ENCODE measurements at places on chromosomes 5 and 9. TPM values are rescaled to one million over a fixed set of nuclear protein-coding genes. Genes with fewer than 3 reads are reported as not detected.

Gene GRM6
- total RNA-seq = not detected

DNA sequence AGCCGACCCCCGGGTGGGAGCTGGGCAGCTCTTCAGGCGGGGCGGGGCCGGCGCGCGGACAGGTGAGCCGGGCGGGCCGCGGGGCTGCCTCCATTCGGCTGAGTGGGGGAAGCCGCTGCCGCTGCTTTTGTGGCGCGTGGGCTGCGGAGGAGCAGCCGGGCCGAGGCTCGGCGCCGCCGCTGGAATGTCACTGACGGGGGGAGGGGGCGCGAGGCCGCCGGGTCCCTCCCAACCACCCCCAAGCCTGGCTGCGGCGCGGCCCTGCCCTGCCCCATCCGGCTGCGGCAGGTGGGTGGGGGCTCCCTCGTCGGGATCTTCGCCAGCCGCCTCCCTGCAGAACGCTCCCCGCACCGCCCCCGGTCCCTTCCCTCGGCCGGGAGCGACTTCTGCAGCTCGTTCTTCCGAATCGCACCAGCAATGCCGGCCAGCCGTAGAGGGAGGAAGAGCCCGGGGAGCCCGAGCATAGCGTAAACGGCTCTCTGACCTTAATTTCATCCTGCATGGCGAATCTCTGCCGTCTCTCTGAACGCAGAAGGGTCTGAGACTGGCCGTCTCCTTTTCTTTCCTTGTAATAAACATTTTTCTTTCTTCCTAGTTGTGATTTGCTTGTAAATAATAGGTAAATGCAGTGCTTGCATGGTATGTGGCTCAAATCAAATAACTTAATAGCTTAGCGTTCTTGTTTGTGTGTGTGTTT lies 505 bp downstream of the SPTAN1 start:
- DNase-seq = peak; percentile 66

Gene AP3S1
- 47.6 TPM for total RNA-seq

- DNase-seq = no peak
These were observed 66.8 kb downstream of the RAB3C start for GRCh38 chr5:58649716-58650115.

DNA sequence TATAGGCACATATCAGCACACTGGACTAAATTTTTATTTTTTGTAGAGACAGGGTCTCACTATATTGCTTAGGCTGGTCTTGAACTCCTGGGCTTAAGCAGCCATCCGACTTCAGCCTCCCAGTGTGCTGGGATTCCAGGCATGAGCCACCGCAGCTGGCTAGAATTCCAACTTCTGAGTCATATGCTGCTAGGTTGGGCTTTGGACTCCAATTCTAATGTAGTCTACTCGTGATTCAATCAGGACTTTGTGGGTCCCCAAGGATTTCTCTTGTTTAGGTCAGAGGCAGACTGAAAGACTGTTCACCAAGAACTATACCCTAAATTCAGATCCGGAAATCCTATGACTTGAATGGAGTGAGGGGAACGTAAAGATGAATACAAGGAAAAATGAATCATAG lies 68.2 kb upstream of the CHD1 start:
- no peak for DNase-seq

- no peak for DNase-seq
These were observed 70.8 kb upstream of the CDKN2B start for GRCh38 chr9:22079873-22080341.

GRCh38 chr5:16549491-16550206 lies 67.1 kb downstream of the RETREG1 start:
- no peak for DNase-seq

DNA sequence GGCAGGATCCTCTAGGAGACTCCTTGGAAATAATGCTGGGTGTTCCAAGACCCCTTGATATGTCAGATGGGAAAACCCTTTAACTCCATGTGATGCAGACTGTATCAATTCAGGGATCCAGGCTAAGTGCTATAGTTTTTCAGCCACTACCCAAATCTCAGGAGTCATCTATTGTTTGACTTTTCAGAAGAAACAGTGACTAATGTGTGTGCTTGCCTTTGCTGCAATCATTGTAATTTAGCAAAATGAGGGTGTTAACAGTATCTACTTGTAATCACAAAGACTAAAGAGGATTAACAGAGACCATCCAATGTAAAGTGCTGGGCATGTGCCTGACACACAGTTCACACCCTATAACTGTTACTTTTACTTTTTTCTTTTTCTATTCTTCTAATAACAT lies 309.6 kb upstream of the RFX3 start:
- no peak for DNase-seq

GRCh38 chr5:90563108-90563507 lies 4.5 kb downstream of the ADGRV1 start:
- DNase-seq = no peak

DNA sequence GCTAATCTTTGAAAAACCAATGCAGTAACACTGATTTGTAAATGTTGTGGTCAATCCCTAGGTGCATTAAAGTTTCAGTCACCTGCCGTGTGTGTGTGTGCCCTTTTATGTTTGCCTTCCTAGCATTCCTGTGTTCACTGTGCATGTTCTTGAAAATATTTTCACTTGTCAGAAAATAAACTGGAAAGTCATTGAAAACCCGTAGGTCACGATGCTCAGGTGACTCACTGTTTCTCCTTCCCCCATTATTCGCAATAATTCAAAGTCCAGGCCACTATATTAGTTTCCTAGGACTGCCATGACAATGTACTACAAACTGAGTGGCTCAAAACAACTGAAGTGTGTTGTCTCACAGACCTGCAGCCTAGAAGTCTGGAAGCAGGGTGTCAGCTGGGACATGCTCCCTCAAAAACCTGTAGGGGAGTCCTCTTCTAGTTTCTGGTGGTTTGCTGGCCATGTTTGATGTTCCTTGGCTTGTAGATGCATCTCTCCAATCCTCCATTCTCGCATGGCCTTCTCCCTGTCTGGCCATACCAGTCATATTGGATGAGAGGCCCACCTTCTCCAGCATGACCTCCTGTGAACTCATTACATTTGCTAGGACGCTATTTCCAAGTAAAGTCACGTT lies 29.3 kb downstream of the MARVELD2 start:
- DNase-seq = no peak

GRCh38 chr5:36407396-36407795 lies 105.7 kb upstream of the RANBP3L start:
- no peak for DNase-seq

Gene HSPA9
- total RNA-seq = 349 TPM

DNA sequence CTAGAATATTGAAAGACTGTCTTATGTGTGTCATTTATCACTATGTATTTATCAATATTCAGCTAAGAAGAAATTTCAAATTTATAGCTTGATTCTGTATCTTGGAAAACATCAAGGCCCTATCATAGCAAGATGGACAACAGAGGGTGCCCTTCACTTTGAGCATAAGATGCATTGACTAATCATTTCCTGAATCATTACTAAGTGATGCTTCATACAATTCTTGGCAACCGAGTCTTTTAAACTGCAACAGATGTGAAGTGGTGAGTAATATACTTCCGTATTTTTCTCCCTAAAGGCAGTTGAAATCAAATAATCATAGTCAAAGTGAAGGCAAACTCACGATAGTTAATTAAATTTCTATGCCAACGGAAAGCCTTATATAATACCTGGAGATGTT lies 318.6 kb upstream of the RGMB start:
- no peak for DNase-seq

Gene TEX53
- not detected for total RNA-seq

Gene AQP3
- total RNA-seq = 6.8 TPM

DNA sequence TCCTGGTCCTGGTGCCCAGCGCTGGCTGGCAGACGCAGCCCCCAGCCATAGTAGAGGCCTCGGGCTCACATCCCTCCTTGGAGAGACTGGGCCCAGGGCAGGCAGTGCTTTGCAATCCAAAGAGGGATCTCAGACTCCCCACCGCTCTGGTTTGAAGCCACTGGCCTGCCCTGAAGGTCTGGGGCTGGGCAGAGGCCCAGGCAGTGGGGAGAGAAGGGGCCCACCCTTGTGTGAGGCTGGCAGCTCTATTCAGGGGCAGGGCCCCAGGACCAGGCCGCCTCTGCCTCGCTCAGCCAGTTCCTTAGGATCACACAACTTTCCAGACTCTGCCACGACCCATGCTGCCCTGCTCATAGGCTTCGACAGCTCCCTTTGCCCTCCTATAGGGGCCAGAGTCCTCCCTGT lies 10.7 kb upstream of the SEC16A start:
- peak; percentile 52 for DNase-seq

DNA sequence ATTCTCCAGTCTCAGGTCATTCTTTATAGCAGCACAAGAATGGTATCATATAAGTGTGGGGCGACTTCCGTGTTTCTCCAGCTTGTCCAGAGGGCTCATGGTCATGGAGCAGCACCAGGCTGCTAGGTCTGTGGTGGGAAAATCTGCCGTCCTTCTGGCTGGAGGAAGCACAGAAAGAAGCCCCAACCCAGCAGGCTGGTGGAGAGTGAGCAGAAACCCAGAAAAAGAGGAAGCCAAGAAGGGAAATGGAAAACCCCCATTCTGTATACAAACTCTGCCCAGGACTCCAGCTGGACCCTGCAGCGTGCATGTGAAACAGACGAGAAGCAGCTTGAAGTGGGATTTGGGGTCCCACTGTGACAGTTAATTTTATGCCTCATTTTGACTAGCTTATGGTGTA lies 34.3 kb upstream of the OLFM1 start:
- no peak for DNase-seq

GRCh38 chr9:121732886-121733285 lies 81.5 kb downstream of the DAB2IP start:
- no peak for DNase-seq

Gene C9orf50
- not detected for total RNA-seq

DNA sequence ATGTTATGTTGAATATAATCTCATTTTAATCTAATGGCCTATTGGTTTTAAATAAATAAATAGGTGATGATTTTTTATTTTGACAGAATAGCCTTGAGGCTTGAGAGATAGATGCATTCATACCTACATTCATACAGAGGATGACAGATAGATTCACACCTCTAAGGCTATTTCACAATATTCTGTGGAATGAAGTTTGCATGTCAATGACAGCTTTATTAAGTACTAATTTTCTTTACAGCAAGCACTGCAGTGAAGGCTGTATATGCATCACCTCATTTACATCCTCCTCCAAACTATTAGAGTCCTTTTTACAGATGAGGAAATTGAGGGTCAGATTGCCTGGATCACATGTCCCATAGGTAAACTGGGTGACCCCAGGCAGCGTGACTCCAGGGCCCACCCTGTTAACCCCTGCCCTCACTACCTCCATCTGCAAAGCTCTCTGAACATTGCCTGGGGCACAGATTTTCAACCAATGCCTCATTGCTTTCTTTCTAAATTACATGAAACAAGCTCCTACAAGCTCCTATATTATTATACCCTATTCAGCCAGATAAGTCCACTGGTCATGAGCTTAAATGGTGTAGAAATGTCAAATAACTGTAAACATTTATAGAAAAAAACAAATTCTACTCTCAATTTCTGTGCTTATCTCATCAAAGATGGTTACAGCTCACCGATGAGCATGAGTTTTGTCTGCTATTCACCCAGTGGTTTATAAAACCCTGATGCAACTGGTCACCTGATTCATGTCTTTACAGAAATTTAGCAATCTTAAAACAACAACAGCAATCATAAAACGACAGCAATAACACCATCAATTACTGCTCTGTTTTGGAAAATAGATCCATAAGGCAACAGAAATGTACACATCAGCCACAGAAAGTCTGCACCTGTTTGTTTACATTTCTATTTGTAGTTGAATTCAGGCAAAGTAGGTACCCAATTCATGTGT lies 338.0 kb downstream of the NSG2 start:
- DNase-seq = no peak

- no peak for DNase-seq
These were observed 758.8 kb downstream of the NR2F1-AS1 start for GRCh38 chr5:92822183-92822582.

Gene GPR21
- 0.23 TPM for total RNA-seq

DNA sequence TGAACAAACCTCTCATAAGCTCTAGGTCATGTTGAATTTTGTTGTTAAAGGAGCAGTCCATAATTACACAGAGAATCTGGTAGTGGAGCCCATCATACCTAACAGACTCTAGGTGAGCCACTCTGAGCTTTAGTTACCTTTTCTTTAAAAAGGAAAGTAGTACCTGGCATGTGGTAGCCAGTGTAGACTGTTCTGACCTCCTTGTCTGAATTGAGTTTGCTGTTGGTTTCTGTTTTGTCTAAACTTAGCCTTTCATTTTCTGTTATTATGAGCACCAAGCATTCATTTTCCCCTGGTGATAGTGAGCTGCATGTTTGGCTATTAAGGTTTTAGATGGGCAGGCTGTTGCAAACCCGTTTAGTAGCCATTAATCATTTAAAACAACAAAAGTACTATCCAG lies 112.2 kb downstream of the MAST4 start:
- DNase-seq = no peak

GRCh38 chr5:168073311-168073710 lies 218.1 kb upstream of the WWC1 start:
- DNase-seq = no peak

DNA sequence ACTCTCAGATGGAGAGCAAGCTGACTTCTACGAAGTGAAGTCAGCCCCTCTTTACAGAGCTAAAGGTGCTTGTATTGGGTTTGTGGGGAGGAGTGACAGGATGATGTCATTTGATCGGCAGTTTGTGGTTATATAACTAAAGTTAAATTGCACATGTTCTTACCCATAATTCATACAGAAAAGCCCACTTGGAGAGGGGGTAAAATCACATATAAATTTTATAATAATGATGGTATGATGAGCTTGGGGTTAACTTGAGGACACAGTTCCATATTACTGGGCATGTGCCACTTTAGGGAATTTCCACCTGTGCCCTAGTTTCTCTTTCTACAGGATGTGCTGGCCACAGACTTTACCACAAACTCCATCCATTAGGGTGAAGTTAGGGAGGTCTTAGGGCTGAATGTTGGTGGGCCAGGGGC lies 1178.6 kb upstream of the CDH9 start:
- DNase-seq = no peak

GRCh38 chr5:137264573-137264972 lies 234.6 kb downstream of the SPOCK1 start:
- DNase-seq = no peak

DNA sequence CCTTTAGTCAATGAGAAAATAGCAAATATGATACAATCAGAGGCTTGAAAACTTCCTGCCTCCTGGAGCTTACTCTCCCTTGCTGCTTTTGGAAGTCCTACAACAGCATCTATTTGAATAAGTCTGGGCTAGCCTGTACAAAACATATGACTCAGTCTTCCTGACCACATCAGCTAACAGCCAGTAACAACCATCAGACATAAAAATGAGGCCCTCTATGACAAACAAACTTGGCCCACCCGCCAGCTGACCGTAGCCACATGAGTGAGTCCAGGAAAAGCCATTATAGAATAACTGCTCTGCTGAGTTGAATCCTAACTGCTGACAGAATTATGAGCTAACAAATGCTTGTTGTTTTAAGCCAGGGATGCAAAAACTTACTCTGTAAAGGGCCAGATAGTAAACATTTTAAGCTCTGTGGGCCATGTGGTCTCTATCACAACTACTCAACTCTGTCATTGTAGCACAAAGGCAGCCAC lies 347.6 kb downstream of the PTPRD start:
- no peak for DNase-seq

GRCh38 chr5:174010365-174010764 lies 21.4 kb downstream of the C5orf47 start:
- DNase-seq = no peak

Gene TOPORS
- 11.1 TPM for total RNA-seq

Gene CCL27
- total RNA-seq = not detected

Gene SLC4A9
- total RNA-seq = 0.12 TPM

GRCh38 chr9:131516100-131516499 lies 13.4 kb downstream of the POMT1 start:
- DNase-seq = no peak

GRCh38 chr9:83920469-83920926 lies 734 bp downstream of the KIF27 start:
- no peak for DNase-seq

- DNase-seq = no peak
These were observed 10.9 kb upstream of the FBXO38 start for GRCh38 chr5:148372893-148373292.

Gene CATSPER3
- total RNA-seq = 0.54 TPM

Measured in heart left ventricle (tissue), 16 donors.